GM06990 (cell line): ENCODE measurements at places on chromosomes 16 and 17.

GRCh38 chr16:84988328-84989080, 22.8 kb downstream of the ZDHHC7 start:
- no peak for DNase-seq

DNA sequence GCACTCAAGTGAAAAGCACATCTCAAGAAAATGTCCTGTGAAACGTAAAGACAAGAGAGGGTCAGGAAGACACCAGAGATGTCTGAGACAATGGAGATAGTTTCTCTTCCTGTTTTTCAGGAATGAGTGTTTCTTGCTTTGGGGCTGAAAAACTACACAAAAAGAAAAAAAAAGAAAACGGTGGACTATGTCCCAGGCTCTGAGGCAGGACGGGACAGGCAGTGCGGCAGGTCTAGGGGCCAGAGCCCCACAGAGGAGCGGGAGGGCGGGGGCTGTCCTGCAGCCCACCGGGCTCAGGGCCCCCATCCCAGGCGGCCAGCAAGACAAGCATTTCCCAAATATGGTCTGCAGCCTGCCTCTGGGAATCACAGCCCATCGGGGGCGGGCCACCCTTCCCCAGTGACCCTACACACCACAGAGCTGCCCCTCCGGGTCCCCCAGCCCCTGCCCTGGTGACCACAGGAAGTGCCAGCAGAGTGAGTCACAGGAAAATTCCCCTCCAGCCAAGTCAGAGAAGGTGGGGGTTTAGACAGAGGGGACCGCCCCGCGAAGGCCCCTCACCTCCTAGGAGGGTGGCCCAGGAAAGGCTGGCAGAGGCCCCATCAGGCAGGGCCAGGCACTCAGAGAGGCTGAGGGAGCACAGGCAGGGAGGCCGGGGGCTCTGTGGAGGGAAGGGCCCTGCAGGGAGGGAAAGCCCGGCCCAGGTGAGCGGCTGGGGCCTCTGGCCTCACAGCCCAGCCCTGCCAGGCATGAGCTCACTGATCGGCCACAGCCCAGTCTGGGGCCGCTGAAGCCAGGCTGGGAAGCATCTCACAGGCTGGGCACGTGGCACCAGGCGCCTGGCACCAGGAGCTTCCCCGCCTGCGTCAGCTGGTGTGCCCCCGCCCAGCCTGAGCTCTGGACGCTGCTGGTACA, 6.3 kb downstream of the BCAR1 start:
- peak; percentile 57 for DNase-seq

- no peak for DNase-seq
These were observed 904 bp downstream of the MAP2K3 start for GRCh38 chr17:21285164-21286065.

DNA sequence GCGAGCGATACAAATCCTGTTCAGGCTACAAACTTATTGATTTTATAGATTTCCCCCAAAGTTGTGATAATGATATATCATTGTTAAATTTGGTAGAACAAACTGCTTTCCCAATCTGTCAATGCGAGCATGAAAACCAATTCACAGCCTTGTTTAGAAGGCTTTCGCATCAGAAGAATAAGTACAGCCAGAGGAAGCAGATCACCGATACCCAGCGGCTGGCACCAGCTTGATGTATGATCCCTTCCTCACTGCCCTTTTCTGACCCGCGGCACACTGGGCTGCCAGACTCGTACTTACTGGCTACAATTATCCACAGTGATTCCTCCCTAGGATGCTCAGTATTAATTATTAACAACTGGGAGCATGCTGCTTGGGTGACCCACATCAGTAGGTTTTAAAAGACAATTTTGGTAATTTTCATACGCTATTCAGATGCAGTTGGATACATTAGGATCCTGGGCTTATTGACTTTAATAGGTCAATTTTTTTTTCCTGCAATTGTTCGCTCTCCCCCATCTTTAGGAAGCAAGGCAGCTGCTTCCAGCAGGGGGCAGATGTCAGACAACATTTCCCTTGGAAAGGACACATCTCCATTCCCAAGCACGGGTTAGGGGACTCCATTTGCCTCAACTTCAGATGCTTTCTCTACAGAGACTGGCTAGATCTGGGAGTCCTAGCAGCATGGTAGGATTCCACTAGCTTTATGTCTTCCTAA, 582.7 kb upstream of the PSMD7 start:
- DNase-seq: no peak

DNA sequence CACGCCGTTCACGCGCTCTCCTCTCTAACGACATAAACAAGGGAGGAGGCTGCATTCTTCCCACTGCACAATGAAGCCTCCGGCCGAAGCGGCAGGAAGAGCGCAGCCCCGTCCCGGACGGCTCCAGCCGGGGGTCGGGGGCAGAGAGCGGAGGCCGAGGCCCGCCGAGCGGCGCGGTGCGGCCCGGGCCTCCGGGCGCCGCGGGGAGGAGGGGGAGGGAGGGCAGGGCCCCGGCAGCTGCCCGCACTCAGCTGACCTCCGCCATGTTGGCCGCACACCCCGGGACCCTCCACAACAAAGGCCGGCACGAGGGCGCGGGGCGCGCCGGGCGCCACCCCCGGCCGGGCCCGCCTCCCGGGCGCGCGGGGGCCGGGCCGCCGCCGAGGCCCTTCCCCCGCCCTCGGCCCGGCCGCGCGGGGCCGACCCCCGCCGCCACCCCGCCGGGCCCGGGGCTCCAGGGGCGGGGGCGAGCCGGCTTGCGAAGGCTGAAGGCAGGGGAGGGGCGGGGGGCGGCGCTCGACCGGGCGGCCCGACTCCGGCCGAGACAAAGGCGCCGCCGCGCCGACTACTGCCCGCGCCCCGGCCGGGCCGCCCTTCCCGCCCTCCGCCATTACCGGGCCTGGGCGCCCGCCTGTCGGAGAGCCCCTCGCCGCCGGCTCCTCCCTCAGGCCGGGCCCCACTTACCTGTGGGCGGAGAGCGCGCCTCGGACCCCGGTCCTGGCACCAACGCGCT, 527 bp downstream of the SIAH1 start:
- peak; percentile 52 for DNase-seq

DNA sequence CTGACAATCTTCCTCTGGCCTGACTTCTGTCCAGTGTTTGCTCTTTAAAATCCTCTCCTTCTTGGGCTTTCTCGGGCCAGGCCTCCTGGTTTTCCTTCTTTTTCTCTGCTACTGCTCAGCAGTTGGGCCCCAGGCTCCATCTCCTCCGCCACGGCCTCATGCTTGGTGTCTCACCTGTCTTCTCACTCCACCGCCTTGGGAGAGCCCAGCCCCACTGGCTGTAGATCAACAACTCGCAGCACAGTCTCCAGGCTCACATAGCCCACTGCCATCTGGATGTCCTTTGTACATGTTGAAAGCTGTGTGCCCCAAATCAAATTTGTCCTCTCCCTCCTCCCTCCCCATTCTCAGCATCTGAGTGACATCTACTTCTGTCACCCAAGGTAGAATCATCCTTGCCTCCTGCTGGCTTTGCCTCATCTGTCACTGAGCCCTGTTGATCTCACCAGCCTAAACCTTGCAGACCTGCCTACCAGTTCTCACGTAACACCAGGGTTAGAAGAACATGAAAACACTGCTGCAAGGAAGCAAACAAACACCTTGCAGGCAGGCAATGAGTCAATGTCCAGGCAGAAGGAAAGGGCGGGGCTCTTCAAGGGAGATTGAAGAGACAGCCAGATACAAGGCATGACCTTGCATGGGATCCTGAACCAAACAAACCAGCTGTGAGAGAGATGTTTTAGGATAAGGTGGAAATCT, 103.2 kb upstream of the SMURF2 start:
- no peak for DNase-seq

DNA sequence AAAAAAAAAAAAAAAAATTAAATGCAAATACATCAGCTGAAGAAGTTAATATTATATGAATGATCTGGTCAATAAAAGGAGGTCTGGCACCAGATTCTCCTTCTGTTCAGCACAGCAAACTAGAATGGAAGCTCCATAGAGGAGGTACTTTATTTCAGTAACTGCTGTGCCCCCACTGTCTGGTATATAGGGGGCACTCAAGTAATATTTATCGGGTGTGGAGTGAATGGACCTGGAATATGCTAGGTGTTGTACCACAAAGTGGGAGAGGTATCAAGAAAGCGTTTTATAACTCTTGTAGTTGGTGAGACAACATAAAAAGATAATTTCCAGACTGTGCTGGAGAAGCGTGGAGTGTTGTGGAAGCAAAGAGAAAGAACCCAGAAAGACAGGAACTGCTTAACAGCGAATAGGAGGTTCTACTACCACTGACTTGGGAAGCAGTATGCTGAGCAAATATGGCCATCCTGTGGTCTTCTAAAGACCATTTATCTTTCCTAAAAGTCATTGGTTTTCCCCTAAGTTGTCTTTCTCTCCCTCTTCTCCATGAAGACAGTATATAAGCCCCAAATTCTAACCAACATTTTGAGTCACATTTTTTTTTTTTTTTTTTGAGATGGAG, 12.2 kb upstream of the PRKCA start:
- DNase-seq: no peak

GRCh38 chr17:61403801-61404662, 4.4 kb downstream of the TBX2 start:
- no peak for DNase-seq

GRCh38 chr17:61248399-61248798, 151.2 kb upstream of the TBX2 start:
- no peak for DNase-seq
